Thyroid gland (tissue), 4 donors: ENCODE measurements at places on chromosomes 16 and 17.

GRCh38 chr17:67051155-67051538 is 6.8 kb downstream of the CACNG1 start:
- DNase-seq: no peak

GRCh38 chr17:28253663-28254062 is 65.3 kb upstream of the TMEM97 start:
- no peak for DNase-seq

- DNase-seq: peak; percentile 23
These were observed 296.7 kb upstream of the IRX5 start for GRCh38 chr16:54633943-54634362.

DNA sequence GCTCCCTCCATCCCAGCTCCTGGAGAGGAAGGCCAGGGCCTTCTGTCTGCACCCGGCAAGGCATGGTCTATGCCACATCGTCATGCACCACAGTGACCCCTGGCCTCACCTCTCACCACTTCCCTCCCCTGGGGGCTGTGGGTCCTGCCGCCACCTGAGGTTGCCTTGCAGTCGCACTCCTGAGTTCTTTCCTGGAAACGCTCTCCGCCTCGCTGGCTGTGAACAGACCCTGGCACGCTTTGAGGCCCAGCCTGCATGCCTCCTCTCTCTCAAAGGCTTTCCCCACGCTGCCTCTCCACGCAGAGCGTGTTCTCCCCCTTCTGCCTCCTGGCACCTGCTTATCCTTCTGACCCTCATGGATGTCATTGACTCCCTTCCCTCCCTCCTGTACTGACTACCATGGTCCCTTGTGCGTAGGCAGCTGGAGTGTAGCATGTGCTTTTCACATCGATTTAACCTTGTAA is 45.4 kb downstream of the SEC14L1 start:
- DNase-seq: peak; percentile 83

DNA sequence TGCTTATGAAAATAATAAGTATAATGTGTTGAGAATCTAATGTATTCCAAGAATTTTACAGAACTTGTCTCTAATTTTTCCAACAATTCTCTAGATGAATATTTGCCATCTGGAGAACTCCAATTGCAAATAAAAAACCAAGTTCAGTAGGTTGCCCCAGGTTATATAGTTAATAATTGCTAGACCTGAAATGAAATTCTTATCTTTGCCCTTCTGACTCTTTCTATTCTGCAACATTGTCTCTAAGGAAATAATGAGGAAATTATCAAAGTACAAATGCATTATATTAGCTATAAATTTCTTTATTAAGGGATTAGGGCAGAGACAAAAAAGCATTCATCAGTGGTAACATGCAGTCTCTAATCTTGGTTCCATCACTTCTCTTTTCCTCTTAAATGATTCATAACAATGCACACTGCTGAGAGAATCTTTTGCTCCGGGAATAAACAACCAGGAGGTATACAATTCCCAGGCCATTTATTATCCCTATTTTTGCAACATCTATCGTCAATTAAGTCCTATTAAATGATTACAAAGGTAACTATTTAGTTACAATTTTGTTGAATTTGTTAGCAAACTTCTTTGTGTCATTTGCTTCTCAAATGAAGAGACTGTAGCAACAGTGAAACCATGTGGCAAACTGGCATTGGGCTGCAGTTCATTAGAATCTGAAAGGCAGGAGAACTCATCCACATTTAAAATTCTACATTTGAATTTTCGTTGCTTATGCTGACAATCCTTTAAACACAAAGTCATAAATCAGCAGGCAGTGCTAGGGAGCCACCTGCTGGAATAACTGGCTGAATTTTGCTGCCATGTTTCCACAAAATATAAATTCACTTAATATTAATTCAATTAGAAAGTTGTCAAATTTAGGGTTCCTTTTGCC is 349.6 kb downstream of the KIF2B start:
- DNase-seq: peak; percentile 9

GRCh38 chr16:88141580-88141979 is 190.3 kb downstream of the BANP start:
- no peak for DNase-seq

- DNase-seq: no peak
These were observed 132.6 kb upstream of the CACNG5 start for GRCh38 chr17:66702106-66702936.
